ENCODE measurements at places on chromosomes 6 and 20.

- DNase-seq, result no peak
Observed at GRCh38 chr20:4046926-4047325, 31.6 kb upstream of the RNF24 start.

GRCh38 chr6:111411978-111412566, 70.9 kb downstream of the REV3L start:
- DNase-seq, result no peak

- DNase-seq, result no peak
Observed at GRCh38 chr6:32108094-32108627, 977 bp downstream of the TNXB start.

DNA sequence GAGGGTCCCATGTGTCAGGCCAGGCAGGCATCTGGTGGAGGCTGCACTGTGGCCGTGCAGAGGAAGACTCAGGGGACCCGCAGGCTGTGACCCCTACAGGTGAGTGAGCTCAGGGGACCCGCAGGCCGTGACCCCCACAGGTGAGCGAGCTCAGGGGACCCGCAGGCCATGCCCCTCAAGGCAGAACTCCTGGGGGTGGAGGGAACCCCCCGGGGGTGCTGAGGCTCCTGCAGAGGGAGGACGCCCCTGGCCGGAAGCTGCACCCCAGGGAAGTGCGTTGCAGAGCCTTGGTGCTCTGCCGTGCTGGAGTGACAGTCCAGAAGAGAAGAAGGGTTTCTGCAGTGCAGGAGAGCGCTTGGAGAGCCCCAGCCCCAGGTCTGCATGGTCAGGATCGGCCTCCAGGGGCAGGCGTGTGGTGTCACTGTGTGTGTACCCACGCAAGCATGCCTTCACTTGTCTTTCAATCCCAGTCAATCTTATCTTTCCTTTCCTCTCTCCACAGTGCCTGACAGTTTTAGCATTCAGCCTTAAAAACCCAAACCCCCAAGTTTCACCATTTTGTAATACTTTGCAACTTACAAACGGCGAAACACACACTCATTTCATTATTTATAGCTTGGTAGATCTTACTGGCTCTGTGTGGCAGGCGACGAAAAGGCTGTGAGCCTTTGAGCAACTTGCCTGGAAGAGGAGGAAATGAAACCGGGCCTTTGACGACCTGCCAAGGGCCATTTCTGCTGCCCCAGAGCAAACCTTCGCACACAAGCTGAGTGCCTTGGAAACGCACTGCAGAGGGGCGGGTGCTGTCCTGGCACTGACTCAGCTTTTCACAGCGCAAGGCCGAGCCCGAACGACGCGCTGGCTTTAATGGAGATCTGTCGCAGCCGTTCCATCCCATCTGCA, 101.4 kb upstream of the AGPAT4 start:
- no peak for DNase-seq

- DNase-seq, result no peak
Observed at GRCh38 chr20:37336369-37337207, 9.4 kb upstream of the SRC start.

- no peak for DNase-seq
Observed at GRCh38 chr6:452301-453067, 60.9 kb downstream of the IRF4 start.

GRCh38 chr6:138979365-138979764, 8.7 kb downstream of the REPS1 start:
- DNase-seq, result no peak

- no peak for DNase-seq
Observed at GRCh38 chr6:43767553-43768505, 2.2 kb upstream of the VEGFA start.

DNA sequence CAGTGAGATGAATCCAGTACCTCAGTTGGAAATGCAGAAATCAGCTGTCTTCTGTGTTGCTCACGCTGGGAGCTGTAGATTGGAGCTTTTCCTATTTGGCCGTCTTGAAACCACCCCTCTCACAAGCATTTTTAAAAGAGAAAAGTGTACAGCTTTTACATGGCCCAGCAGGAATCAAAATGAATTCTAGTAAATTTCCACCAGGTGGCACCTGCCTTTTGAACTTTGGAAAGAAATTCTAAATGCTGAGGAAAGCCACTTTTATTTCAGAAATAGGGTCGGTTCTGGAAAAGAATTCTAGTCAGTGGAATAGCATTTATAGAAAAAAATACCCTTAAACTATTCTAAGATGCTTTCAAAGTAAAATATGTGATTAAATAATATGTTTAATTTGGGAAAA, 647.8 kb downstream of the CD109 start:
- no peak for DNase-seq

DNA sequence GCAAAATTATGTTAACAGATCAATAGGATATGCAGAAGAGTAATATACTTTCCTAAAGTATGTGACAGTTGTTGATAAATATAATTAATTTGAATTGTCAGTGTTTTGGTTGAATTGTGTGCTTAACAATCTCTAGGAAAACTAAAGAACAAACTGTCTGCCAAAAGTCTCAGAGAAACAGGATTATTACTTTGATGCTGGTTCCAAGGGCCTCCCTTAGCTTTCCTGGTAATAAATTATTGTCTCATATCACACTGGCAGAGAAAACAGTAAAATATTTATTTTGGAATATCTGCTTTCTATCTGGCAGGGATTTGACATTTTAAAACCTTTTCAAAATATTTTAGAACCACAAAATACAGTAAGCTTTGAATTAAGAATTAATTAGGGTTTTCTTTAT, 40.1 kb upstream of the CARMIL1 start:
- no peak for DNase-seq

DNA sequence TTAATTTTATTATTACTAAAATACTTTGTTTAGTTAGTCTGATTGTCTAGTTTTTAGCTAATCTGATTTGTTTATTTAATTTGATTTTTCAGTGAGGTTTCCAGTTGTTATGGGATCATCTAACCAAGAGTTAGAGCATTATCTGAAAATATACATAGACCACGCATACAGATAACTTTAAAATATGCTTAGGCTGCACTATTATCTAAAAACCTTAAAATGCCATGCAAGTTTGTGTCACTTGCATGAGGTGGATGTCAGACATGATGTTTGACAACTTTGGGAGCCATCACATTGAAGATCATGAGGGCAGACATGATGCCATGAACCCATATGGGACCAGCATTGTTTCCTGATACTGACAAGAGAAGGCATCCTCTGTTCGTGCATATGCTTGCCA, 610.3 kb downstream of the KHDRBS2 start:
- DNase-seq, result no peak

DNA sequence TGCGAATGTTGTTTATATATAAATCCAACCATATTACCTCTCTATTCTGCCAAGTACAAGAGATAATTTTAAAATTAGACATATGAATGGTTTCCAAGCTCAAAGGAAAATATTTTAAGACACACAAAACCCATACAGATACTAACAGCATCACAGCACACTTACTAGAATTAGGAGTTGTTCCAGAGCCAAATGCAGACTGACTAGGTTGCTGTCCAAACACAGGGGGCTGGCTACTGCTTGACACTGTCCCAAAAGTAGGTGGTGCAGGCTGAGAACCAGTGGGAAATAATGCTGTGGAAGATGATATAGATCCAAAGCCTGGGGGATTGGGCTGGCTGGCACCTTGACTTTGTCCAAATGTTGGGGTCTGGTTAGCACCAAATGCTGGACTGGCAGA, 24.3 kb downstream of the FAM8A1 start:
- DNase-seq, result no peak

GRCh38 chr20:59258221-59258621, 42.2 kb upstream of the EDN3 start:
- DNase-seq, result no peak

DNA sequence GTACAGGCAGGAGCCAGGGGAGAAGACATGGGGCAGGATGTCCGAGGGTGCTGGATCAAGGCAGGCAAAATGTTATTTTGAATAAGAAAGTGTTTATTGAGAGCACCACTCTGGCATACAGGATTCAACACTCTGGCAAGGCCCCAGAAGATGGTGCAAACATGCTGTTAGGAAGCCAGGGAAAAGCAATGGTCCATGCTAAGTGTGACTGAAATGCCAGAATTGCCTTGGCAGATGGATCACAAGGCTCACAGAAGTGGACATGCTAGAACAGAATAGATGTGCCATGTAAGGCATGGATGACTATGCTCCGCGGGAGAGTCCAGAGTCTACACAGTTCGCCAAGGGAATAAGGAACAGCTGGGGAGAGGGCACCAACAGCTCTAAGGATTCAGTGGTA, 54.6 kb downstream of the QRSL1 start:
- DNase-seq, result no peak

- no peak for DNase-seq
Observed at GRCh38 chr6:28816909-28817807, 106.6 kb downstream of the TRIM27 start.

DNA sequence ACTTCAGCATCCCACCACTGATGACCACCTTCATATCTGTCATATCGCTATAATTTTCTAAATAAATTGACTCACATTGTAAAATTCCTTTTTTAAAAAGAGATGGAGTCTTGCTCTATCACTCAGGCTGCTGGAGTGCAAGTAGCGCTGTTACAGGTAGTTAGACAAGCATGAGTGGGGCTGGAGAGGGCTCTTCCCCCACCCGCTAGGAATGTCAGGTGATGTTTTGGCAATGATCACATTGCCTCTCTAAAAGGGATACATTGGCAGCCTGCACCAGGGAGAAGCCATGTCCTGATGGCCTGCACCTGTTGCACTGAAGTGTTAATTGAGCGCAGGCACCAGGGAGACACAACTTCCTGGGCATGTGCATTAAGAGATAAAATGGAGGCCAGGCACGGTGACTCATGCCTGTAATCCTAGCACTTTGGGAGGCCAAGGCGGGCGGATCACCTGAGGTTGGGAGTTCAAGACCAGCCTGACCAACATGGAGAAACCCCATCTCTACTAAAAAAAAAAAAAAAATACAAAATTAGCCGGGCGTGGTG, 16.9 kb upstream of the SLC22A16 start:
- no peak for DNase-seq

GRCh38 chr6:135990439-135990838, 138.9 kb downstream of the PDE7B start:
- DNase-seq, result no peak

GRCh38 chr6:124132256-124132655, 328.6 kb downstream of the NKAIN2 start:
- no peak for DNase-seq

DNA sequence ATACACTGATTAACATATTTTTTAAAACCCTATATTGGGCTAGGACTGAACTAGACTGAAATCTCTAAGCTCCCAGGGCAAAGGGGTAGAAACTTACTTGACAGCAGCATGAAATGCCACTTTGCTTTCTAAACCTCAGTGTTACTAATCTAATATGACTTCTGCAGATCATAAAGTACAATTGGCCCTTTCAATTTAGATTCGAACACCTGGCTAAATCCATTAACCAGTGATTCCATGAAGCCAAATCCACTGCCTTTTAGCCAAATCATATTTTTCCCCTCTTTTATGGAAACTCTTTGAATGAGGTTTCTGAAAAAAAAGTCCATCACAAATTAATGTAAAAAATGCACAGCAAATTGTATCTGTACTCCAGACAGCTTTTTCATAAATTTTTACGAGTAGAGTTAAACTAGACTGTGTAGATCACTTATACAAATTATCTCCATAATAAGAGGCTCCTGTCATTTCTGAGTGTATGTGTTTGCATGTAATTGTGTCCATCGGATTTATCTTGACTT, 25.7 kb downstream of the EPHA7 start:
- no peak for DNase-seq

GRCh38 chr6:43923376-43924221, 153.6 kb downstream of the VEGFA start:
- DNase-seq, result no peak

DNA sequence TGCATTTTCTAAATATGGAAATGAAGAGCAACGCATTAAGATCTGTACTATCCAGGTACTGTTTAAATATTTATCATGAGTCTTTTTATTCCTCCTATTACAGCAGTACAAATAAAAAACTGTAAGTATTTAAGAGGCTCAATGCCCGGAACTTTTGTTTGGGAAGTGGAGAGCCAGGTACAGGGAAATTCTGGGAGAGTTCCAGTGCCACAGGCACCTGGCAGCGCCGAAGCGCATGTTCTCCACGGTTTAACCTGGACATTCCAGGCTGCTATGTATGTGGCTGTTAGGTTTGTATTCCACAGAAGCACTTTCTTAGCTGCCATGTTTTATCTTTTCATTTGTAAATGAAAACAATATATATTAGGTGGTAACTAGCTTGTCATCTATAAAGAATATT, 81.7 kb downstream of the PREP start:
- no peak for DNase-seq

- DNase-seq, result no peak
Observed at GRCh38 chr6:109071125-109071917, 23.3 kb downstream of the SESN1 start.

GRCh38 chr6:136607204-136607931, 57.1 kb upstream of the MAP7 start:
- DNase-seq, result no peak

Data from cortex of kidney (tissue), 1 donor.